ENCODE measurements at places on chromosomes 3 and 15.

GRCh38 chr3:179297971-179298725 is 24.7 kb upstream of the ZNF639 start:
- DNase-seq, result no peak

DNA sequence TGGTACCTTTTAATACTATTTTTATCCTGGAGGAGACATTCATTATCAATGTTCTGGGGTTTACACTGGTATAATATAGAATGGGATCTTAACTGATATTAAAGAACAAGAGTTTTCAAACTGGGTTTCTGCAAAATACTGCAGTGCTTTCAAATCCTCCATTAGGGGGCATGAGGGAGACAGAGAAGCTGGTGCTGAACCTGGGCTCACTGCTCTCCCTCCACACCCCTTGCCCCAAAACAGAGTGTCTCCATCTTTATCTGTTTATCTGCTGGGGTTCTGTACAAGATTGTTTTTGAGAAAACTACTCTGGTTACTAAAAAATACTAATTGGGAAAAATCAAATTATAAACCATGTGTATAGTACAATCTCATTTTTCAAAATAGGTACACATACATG is 41.7 kb downstream of the CADPS start:
- DNase-seq, result no peak

- no peak for DNase-seq
Observed at GRCh38 chr3:178155521-178155920, 380.7 kb upstream of the KCNMB2 start.

DNA sequence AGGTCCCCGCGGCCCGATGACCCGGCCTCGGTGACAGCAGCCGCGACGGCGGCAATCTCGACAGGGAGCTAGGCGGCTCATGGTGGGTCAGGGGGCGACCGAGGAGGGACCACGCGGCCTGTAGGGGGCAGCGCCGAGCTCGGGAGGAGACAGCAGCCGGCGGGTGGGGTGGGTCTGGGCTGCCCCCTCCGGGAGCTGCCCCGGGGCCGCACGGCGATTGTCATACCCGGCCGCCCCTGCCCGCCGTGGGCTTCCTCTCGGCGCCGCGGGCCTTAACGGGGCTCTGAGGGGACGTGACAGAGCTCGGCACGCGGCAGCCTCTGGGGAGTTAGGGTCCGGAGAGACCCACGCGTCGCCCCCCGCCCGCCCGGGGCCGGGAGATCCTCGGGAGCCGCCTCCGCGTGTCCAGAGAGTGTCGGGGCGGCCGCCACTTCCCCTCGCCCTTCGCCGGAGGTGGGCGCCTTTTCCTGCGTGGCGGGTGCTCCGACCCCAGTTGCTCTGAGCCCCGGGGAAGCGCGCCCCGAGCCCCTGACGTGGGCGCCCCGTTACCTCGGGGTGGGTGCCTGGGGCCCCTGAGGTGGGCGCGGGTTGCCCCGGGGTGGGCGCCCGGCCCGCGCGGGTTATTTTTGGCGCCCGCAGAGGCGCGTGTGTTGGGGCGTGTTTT is 539 bp upstream of the PLCL2 start:
- no peak for DNase-seq

DNA sequence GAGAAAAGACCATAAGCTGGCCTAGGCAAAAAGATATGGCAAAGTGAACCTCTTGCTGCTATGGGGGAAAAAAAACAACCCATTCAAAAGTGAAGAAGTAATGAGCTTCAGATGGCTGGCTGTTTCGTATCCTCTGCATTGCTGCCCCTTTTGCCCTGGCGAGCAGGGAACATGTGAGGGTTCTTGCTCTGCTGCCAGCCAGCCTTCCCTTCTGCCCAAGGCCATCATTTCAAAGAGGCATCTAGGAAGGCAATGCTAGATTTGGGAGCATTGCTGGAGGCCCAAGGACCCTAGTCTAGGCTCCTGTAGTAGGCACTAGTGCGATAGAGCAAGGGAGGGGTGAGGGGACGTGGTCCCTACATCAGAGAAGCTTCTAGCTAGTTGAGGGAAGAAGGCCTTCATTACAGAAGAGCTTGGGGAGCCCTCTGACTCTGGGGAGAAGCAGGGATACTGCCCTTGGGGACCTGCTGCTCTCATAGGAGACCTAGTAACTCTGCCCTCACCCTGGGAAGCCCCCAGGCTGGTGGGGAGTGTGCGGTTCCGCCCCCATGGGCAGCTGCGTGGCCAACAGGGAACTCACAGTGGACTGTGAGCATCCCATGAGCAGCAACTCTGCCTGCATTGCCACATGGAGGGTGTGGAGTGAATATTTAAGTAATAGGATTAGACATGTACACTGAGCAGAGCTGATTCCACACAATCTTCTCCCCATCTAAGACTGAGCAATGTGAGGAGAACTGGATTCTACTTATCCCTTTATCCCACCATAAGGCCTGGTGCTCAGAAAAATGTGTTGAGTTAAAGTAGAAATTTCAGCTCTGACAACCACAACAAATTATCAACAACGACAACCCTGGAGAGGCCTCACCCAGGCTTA is 21.3 kb downstream of the ITGA11 start:
- DNase-seq, result no peak

DNA sequence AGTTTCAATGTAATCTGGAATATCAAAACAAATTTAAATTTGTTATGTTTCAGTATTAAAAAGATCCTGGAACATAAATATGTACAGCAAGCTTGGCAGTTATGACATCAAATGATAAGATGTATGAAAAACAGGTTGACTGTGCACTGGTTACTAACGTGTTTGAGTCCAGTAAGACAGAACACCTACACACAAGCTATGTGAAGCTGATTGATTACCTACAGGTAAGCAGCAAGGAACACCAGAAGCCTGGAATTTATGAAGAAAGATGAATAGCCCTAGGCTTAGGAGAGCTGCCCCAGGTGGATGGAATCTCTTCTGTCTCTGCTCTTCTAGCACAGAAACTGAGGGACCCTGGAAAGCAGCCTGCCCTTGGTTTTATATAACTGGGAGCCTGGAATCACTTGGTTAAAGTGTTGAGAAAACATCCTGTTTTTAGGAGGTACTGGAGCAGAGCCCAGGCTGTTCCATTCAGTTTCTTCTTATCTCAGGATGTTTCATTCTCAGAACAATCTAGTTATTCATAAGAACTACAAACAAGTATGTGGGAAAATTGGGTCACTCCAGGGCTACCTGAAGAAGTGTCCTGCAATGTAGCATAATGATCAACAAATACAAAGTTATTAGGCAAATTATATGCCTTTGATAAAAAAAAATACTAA is 36.3 kb downstream of the SLITRK3 start:
- DNase-seq, result peak; percentile 55

GRCh38 chr15:59074607-59075006 is 30.3 kb upstream of the CCNB2 start:
- DNase-seq, result no peak

DNA sequence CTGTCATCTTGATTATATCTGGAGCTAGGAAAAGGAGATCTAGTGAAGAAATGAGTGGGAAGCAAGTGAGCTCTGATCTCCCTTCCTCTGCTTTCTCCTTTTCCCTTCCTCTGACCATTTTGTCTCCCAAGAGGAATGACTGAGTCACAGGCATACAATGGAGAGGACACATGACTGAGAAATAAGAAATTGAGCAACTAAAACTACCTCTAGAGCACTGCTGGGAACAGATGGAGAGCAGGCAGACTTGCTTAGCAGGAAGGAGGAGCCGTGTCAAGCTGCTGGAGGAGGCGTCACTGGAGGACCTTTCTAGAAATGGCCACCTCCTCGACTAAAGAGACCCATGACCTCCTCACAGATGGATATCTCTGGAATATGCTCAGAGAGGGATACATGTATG is 66.9 kb upstream of the MYO5C start:
- no peak for DNase-seq

GRCh38 chr15:60695713-60696522 is 217.0 kb upstream of the ICE2 start:
- no peak for DNase-seq

GRCh38 chr3:60759439-60759838 is 491.8 kb downstream of the FHIT start:
- DNase-seq, result no peak

GRCh38 chr15:64017591-64018163 is 28.6 kb downstream of the DAPK2 start:
- DNase-seq, result no peak

- no peak for DNase-seq
Observed at GRCh38 chr15:75641603-75642002, 1.6 kb upstream of the IMP3 start.

- DNase-seq, result no peak
Observed at GRCh38 chr3:124615896-124616543, 114.2 kb upstream of the UMPS start.

DNA sequence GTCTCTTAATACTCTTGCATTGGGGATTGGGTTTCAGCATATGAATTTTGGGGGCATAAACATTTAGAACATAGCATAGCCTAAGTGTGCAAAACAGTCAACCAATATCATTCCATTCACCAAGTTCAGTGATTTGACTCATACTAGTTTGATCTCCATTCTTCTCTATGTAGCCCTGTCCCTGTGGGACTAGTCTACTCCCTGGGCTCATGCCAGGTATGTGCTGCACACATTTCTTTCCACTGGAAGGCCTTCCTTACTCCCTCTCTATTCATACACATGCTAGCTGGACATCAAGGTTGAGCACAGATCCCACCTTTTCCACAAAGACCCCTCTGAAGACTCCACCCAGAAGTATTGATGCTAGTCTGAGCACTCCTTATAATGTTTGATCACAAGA is 5.1 kb downstream of the ZDHHC23 start:
- no peak for DNase-seq

DNA sequence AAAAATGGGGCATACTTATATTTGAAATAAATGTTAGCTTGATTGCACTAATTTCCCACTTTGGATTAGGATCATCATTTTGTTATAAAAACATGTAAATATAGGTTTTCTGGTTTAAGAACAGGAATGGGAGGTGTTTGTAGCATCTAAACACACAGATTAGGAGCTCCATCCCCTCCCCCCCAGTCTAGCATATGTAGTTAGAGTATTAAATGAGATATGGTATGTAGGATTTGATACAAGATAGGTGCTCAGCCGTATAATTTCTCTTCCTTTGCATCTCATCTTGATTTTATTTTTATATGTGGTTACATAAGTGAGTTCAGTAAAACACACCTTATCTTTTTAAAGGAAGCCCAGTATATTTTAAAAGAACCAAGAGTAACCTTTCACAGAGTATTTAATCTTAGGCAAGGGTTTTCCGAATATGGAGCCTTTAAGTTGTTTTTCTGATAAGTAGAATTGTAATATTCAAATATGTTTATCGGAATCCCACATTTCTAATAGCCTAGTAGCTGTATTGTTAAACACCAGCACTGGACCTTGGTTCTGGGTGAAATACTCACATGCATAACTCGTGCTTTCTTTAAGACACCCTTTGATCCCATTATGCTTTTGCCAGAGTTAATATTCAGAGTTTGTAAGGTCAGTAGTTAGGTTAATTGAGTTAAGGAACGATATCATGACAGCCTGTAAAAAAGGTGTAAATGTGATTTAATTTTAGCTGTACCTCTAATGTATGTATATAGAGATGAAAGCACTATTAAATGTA is 2.3 kb downstream of the SLC25A36 start:
- DNase-seq, result no peak

DNA sequence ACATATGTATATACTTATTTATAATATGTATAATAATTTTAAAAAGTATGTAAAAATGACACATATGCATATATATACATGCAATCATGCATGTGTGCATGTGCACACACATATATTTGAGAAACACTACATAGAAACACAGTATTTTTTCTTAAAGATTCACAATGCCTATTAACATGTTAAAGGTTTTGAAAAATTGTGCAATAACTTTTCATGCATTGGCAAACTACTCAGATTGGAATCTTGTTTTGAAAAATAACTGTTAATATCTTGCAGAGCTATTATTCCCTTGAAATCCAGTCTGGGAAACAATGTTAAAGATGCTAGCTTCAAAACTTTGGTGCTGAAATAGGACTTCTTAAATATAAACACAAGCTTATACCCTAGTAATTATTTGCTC is 256.2 kb upstream of the P2RY1 start:
- no peak for DNase-seq

DNA sequence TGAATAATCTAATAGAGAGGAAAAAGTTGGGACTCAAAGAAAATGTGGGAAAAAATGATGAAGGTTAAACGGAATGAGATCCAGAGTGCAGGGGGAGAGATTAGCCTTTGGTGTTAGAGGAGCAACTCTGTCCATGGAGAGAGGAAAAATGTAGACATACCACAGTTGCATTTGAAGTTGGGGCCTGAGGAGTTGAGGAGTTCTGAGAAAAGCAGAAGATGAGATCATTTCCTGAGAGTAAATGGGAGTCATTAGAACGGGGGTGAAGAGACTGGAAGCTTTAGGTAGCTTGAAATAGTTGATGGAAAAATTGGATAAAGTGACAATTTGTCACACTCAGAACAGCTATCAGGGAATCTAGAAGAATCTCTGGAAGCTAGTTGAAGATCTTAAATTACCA is 7.3 kb downstream of the CCR5AS start:
- no peak for DNase-seq

DNA sequence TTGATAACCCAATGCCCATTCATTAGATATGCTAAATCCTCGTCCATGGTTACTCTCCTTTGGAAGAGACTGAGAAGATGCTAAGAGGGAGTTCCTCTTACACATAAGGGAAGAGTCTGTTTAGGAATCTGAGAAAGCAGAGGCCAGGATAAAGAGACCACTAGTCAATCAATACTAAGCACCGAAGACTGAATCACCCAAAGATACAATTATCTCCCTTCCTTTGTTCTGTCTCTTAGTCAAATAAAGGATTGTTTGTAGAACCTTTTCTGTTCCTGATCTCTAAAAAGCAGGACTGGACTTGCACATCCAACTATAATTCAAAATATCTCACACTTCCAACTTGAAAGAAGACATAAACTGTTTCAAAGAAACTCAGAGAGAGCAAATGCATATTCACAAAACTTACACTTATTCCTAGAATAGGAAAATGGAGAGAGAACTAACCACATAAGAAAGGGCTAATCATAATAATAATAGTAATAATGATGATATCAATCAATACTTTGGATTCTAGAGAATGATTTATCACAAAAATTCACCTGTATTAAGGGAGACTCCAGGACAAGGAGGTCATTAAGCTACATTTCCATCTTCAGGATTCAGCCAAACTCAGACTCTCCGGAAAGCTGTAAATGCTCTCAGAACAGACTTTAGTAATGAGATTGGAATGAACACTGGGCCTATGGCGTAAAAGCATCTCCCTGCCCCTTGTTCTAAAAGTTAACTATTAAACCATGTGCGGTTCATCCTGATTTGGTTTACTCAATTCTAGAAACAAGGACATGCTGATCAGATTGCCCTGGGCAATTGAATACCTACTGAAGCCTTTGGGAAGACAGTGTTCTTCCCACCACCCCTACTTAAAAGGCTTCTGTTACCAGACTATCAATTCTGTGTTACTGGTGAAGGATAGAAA is 401.5 kb downstream of the ZBTB20 start:
- no peak for DNase-seq

DNA sequence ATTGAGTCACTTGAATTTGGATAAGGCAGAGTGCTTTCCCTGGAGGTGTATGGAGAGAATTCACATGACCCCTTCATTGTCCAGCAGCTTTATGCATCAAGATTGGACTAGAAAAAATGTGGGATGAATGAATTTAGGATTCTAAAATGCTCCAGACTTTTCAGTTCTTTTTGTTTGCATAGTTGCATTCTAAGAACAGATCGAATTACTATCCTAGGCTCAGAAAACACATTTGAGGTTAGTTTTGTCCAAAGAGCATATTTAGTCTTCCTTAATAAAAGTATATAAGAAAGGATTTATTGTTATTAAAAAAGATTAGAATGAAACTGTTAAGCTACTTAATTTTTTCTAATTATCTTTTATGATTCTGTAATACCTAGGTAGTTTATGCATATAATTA is 127.4 kb downstream of the UBE2E2 start:
- no peak for DNase-seq

- DNase-seq, result no peak
Observed at GRCh38 chr3:48289659-48290058, 43.8 kb downstream of the SPINK8 start.
